ENCODE measurements at places on chromosomes 4 and X. TPM values are rescaled to one million over a fixed set of nuclear protein-coding genes. Genes with fewer than 3 reads are reported as not detected.

GRCh38 chr4:5952975-5953951, 60.4 kb upstream of the CRMP1 start:
- no peak for DNase-seq

- no peak for DNase-seq
Observed at GRCh38 chrX:920234-920799, 289.7 kb downstream of the SHOX start.

DNA sequence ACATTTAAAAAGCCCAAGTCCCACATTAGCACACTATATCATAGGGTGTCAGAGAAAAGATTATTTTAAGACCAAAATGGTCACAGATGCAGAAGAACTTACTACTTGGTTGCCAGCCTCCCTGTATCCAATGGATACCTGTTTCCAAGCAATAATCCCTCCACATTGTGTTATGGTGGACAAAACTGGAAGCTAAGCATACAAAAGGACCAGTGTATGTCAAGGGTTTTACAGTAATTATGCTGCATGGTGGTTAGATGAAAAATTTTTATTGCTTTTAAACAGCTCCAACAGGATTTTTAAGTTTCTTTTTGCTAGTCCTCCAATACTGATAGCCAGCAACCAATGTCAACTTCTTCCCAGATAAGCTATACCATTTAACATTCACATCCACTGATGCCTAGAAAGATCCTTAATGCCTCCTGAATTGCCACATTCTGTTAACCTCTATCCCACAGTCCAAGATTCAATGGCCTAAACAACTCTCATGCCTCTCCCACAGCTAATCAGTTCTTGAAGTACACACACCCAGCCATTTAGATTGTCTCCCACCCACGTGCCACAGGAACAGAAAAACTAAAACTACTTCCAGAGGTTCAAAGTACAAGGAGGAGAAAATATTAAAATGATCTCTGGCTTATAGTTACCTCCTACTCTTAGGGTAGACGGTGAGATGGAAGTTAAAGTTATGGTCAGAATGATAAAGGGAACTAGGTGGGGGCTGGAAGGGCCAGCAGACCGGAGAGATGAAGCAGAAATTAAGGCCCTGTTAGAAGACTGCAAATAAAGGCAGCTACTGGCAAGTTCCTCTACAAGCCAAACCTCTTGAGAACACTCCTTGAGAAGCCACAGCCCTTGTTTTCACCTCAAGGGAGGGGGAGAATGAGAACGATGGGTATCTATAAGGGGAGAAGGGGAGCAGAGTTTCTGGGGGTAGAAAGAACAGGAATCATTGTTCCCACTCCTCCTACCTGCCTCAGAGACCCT, 5.5 kb downstream of the MED14 start:
- DNase-seq = no peak

DNA sequence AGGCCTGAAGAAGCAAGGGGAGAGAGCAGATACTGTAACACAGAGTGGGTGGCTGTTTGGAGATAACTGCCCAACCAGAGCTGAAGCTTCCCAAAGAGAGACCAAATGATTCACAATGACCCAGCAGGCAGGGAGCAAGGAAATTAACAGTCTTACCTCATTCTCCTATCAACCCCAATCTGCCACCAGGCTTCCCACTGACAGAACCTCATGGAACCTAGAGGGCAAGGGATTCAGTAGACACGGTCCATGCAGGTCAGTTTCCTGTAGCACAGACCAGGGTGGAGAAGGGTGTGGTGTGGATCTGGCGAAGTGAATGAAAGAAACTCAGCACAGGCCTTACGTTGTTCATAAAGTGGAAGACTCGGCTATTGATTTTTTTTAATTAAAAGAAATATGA, 60.7 kb upstream of the ALB start:
- no peak for DNase-seq

GRCh38 chrX:1835056-1835455, 220.2 kb downstream of the ASMT start:
- no peak for DNase-seq

DNA sequence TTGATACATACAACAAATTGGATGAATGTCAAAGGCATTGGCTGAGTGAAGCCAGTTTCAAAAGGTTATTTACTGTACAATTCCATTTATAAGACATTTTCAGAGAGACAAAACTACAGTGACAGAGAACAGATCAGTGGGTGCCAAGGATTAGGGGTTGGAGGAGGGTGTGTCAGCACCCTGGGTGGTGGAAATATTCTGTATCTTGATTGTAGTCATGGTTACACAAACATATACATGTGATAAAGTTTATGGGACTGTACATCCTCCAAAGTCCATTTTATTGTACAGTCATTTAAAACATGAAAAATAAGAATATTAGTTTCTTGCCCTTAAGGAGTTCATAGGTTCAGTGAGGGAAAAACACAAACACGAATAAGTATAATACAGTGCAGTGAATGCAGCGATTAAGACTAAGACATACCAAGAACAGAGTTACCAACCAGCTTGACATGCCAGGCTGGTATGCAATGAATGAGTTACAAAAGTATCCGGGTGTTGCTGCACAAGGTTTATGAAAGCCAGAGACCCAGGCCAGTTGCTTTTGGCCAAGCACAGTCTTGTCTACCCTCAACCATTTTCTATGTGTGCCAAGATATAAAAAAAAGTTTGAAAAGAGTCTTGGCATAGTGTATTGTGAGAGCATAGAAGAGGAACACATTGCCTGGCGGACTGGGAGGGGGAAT, 123.6 kb downstream of the MSL3 start:
- no peak for DNase-seq

DNA sequence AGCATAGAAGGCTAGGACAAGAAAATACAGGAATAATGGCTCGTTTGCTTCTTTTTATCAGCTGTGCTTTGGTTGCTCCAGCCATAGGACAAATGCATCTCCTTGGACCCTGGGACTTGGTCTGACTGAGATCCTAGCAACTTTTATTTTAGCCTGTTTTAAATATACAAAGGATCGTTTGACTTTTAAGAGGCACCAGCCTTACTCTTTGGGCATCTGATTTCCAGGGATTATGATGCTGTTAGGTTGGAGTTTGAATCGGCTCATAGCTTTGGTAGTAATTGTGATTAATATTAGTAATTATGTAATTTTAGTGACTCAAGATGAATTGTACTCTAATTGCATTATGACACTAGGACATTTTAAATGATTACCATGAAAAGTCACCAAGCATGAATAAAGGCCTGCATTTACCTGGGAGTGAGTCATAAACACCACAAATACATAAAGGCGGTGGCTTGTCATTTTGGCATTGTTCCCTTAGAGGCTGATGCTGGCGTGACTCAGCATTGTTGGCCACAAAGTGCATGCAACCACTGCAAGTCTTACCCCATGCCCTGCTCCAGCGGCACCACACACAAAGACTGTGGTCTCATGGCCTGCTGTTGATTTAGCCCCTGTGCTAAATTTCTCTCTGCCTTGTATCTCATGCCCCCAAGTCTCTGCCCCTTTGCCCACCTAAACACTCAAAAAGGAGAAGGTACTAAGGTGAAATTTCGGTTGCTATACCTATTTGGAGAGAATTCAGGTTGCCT, 12.4 kb downstream of the GPAT3 start:
- peak; percentile 85 for DNase-seq

GRCh38 chr4:149715822-149716585, 99.6 kb downstream of the IQCM start:
- no peak for DNase-seq

DNA sequence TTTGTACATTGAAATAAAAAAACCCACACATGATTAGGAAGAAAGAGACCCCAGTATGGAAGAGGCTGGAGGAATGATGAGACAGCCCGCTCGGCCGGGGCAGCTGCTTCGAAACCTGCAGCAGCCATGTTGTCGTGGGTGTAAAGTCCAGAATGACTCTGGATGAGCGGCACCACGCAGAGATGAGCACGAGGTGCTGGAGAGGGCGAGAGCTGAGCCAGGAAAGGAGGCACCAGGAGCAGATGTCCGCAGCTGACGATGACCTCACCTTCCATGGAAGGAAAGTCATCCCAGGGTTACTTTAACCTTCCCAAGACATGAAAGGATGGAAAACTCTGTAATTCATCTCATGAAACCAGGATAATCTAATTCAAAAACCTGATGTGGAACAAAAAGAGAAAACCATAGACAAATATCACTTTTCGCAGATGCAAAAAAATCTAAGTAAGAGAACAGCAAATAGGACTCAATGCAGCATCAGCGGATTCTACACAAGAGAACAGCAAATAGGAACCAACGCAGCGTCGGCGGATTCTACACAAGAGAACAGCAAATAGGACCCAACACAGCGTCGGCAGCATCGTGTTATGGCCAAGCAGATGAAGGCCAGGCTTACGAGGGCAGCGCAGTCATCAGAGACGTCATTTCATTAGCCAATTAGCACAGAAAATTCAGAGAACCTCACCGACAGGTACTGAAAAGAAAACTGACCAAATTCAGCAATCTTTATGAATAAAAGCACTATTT, 25.9 kb upstream of the SPON2 start:
- peak; percentile 25 for DNase-seq

GRCh38 chr4:22532896-22533295, 17.0 kb upstream of the ADGRA3 start:
- no peak for DNase-seq

GRCh38 chr4:1294891-1295290, 5.2 kb downstream of the MAEA start:
- DNase-seq = peak; percentile 18

DNA sequence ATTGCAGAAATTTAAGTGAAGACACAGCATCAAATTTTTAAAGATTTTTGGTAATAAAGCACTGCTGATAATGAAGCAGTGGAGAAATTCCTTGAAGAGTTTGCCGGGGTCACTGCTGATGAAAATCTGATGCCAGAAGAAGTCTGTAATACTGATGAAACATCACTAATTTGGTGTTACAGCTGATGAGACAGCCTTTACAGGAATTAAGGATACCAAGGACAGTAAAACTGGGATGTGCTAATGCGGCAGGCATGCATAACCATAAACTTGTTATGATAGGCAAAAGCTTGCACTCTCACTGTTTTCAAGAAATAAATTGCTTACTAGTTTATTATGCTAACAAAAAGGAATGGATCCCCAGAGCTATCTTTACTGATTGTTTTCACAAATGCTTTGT, 52.9 kb upstream of the VEGFC start:
- DNase-seq = no peak

GRCh38 chrX:12245650-12246645, 107.7 kb downstream of the FRMPD4 start:
- no peak for DNase-seq

The LDOC1 gene
- 6.7 TPM for total RNA-seq

The BEX2 gene
- 18.9 TPM for total RNA-seq

The PLAC8 gene
- total RNA-seq = 42.6 TPM

The BTC gene
- total RNA-seq = 1.6 TPM

The GK2 gene
- not detected for total RNA-seq

The ASB12 gene
- not detected for total RNA-seq

The DSPP gene
- total RNA-seq = not detected

The MAGEA3 gene
- 0.51 TPM for total RNA-seq

The GPRASP1 gene
- total RNA-seq = 3.1 TPM
